T-helper 17 cell (primary cell): ENCODE measurements at places on chromosomes 4 and X. TPM values are rescaled to one million over a fixed set of nuclear protein-coding genes. Genes with fewer than 3 reads are reported as not detected.

DCAF4L1 gene
- total RNA-seq, result 0.25 TPM

DNA sequence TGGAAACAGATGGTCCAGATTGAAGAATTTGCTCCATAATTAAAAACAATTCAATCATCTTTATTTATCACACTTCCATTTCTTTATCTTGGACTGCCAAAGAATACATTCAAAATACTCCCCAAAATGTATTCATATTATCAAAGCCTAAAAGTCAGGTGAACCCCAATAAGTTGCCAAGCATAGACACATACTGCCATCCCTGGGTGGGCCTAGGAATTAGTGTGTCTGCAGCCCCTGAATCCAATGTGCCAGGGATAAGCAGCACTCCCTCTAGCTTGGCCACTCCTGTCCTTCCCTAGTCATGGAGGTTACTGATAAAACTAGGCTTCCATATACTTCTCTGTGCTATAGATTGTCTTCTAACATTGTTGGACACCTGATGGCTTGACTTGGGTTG lies 199.9 kb downstream of the TENM3 start:
- DNase-seq, result no peak

GRCh38 chrX:64204252-64204651 lies 1.3 kb downstream of the AMER1 start:
- DNase-seq, result no peak

DNA sequence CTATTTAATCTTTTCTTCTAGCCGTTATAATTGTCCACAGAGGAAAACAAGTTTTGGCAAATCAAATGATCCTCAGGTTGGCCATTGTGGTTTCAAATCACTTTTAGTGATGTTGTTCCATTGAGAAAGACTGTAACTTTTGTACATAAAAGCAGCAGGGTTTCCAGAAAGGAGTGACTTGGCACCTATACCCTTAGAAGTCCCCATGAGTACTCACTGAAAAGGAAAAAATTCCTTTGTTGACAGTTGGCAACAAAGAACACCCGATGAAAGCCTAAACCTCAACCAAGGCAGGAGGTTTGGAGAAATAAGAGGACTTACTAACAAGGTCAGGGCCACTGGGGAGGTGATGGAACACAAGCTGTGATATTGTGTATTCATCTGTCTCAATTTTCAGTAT lies 474.4 kb downstream of the RAPGEF2 start:
- DNase-seq, result no peak

DNA sequence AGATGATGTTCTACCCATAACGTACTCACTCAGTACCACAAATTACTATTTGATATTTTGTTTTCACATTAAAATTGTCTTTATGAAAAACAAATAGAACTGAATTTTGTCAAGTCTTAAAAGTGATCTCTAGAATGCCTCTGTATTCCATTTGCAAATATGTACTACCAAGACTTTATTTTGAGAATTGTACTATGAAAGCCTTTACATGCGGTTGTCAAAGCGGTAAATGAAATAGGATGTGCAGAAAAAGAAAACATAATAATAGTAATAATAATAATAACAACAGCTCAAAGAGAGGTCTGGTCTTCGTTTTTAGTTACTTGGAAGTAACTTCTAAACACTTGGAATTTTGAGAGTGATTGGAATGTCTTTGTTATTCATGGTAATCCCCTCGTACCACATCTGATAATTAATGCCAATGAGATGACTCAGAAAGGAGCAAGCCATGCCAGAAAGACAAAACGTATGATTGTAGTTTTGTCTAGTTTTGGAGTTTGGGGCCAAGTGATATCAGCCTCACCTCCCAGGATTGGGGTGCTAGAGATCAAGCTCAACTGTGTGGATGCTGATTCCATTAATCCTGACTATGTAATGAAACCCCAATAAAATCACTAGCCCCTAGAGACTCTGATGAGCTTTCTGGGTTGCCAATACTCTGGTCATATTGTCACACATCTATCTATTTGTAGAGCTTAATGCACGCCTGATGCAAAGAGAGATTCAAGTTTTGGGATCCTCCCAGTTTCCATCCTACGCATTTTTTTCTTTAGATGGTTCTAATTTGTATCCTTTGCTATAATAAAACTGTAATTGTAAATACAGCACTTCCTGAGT lies 20.2 kb upstream of the CTSO start:
- no peak for DNase-seq

HMX1 gene
- total RNA-seq, result not detected

- no peak for DNase-seq
These were observed 36.8 kb downstream of the NSD2 start for GRCh38 chr4:1907848-1908525.

ALPK1 gene
- total RNA-seq, result 7.1 TPM

COX7B2 gene
- not detected for total RNA-seq
